ENCODE measurements at places on chromosomes 7 and 10. TPM values are rescaled to one million over a fixed set of nuclear protein-coding genes. Genes with fewer than 3 reads are reported as not detected.

DNA sequence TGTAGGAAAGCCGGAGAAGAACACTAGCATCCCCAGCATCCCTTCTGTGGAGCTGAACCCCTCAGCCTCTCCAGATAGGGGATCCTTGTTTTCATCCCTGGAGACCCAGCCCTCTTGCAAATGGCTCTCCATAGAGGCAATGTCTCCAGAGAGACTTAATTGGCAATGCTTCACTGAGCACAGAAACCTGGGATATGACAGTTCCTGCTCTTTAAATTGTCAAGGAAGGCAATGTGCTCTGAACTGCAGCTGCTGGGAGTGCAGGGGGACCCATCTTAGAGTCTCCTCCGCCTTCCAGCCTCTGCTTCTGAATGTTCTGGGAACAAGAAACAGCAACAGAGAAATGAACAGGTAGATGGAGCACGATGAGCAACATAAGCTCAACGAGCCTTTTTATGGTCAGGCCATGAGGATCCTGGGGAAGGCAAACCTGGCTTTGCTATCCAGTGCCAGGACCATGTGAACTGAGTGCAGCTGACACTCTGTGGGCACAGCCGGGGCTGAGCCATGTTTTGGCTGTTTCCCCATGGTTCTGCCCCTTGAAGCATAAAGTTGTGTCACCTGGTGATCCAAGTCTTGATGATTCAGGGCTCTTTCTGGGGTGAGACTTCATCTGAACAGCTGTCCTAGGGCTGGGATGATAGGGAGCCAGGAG lies 481.0 kb downstream of the PLXNA4 start:
- DNase-seq = no peak

The PDK4 gene
- 0.07 TPM for total RNA-seq

The GPR15LG gene
- total RNA-seq = not detected

DNA sequence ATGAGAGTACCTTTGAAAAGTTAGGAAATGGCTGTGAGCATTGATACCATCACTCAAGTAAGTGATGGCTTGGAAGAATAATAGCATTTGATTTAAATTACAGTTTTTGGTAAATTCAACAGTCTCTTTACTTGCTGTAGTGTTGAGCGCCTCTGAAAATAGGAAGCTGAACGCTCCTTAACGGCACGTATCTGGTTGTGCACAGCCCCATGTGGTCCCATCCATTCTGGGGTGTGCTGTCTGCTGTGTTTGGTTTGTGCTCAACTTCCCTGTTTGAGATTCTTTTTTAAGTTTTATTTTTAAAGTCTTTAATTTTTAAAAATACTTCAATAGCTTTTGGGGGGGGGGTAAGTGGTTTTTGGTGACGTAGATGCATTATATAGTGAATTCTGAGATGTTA lies 51.5 kb downstream of the DNAJB6 start:
- no peak for DNase-seq

DNA sequence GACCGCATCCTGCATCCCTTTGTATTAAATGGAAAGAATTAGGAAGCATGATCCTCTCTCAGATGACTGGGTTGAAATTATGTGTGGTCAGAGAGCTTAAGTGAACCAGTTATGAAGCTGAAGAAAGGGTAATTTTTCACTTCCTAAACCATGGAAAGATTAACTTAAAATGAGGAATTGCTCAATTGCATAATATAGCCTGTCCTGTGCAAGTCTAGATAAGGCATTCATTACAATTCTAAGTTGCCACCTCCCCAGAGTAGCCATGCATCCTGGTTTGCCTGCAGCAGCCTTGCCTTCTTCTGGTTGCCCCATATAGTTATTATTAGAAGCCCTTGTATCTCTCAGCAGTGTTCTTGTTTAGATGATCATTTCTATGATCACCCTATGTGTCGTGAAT lies 45.3 kb downstream of the STARD3NL start:
- no peak for DNase-seq

The PTEN gene
- total RNA-seq = 11.3 TPM

The PAX4 gene
- not detected for total RNA-seq

- no peak for DNase-seq
Observed at GRCh38 chr7:43351683-43352082, 231.2 kb upstream of the STK17A start.

GRCh38 chr10:8194050-8194449 lies 139.6 kb downstream of the GATA3 start:
- no peak for DNase-seq

DNA sequence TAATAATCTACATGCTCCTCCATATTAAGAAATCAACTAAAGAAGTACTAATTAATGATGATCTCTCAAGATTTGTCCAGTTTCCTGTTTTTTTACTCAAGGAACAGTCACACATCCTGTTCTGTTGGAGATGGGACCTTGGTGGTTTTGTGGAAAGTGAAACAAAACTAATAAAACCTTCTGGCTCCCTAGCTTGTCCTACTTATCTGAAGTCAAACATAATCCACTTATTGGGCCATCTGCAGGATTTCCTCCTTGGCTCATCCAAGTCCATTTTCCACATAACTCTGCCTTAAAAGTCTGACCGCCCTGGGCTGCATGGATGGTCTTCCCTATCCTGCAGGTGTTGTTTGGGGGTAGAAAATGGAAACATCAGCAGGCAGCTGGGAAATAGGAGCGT lies 39.4 kb upstream of the TARP start:
- no peak for DNase-seq

DNA sequence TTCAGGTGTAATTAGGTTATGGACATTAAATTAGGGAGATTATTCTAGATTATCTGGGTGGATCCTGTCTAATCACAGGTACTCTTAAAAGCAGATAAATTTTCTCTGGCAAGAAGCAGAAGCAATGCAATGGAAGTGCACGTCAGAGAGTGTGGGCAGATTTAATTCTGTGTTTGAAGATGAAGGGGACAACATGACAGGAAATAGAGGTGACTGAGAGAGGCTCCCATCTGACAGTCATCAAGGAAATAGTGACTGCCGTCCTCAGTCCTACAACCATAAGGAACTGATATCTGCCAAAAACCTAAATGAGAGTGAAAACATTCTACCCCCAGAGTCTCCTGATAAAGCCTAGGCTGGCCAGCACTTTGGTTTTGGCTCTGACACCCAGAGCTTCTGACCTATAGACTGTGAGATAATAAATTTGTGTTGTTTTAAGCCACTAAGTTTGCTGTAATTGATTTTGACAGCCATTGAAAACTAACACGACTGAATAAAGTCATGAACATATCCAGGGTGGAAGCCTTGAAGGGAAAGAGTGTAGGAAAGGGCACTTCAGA lies 30.5 kb upstream of the DDX50 start:
- DNase-seq = no peak

DNA sequence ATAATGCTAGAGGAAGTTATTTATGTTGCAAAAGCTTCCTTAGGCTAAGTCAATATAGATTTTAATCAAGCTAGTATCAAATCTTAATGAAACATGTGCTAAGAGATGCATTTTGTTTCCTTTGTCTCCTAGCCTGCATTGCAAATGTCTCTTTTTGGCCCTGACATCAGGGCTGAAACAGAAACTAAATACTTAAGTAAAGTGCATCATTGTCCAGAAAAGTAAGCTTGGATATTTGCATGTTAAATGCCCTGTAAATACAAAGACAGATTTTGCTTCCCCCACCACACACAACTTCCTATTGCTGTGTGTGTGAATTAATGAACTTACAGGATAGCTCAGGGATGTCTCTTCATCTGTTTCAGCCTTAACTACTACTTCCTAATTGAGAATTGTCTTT lies 10.0 kb upstream of the STAMBPL1 start:
- no peak for DNase-seq

The ST7 gene
- 12.9 TPM for total RNA-seq

The DMBT1 gene
- not detected for total RNA-seq

The ZNF804B gene
- total RNA-seq = not detected

GRCh38 chr10:70528741-70529362 lies 50.3 kb downstream of the PALD1 start:
- peak; percentile 61 for DNase-seq

The ADCY1 gene
- 4.4 TPM for total RNA-seq

GRCh38 chr7:38881015-38881414 lies 28.0 kb downstream of the VPS41 start:
- peak; percentile 13 for DNase-seq

GRCh38 chr7:30531286-30531685 lies 26.7 kb upstream of the GGCT start:
- no peak for DNase-seq

The ABCB1 gene
- total RNA-seq = 0.14 TPM

The FKBP9 gene
- total RNA-seq = 277 TPM

The ICA1 gene
- 6.5 TPM for total RNA-seq

The LRRC18 gene
- not detected for total RNA-seq

DNA sequence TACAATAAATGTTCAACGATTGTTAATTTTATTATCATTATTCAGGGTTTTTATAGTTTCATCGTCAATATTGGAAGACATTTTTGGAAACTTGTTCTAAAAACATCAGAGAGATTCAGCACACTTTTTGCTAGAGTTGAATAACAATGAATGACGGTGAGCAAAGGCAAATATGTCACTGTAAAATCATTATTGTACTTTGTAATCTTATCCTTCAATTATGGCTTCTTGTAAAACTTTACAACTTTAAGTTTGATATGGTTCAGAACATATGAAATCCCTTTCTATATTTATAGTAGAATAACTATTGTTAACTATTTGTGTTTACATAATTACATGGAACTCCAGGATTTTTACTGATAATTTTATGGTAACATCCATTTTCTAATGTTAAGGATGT lies 167.8 kb upstream of the SEMA3A start:
- DNase-seq = no peak

The TRIM73 gene
- 0.03 TPM for total RNA-seq

- DNase-seq = peak; percentile 51
Observed at GRCh38 chr7:134605978-134606923, 40.4 kb upstream of the BPGM start.

The ECHDC3 gene
- not detected for total RNA-seq

- DNase-seq = peak; percentile 93
Observed at GRCh38 chr7:4883372-4884144, at the start of gene RADIL. Gene RADIL, minus strand, starts transcription at chr7:4883716. Its CDS starts 5,577 bp downstream, at chr7:4878139.

DNA sequence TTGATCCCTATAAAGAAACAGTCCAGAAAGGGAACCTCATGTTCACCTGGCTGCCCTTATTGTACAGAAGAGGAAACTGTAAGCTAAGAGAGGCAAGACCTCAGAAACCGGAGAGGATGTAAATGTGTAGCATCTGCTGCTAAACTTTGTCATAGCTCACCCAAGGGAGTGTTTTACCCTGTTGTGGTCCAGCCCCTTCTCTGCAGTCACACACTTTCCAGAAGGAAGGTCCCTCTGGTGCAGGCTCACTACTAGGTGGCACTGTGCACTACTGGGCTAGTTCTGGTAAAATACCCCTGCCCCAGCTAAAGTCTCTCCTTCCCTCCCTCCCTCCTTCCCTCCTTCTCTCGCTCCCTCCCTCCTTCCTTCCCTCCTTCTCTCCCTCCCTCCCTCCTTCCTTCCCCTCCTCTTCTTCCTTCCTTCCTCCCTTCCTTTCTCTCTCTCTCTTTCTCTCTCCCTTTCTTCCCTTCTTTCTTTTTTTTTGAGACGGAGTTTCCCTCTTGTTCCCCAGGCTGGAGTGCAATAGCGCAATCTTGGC lies 42.5 kb upstream of the LCOR start:
- DNase-seq = no peak

- no peak for DNase-seq
Observed at GRCh38 chr10:70458329-70459060, 17.0 kb upstream of the NODAL start.

DNA sequence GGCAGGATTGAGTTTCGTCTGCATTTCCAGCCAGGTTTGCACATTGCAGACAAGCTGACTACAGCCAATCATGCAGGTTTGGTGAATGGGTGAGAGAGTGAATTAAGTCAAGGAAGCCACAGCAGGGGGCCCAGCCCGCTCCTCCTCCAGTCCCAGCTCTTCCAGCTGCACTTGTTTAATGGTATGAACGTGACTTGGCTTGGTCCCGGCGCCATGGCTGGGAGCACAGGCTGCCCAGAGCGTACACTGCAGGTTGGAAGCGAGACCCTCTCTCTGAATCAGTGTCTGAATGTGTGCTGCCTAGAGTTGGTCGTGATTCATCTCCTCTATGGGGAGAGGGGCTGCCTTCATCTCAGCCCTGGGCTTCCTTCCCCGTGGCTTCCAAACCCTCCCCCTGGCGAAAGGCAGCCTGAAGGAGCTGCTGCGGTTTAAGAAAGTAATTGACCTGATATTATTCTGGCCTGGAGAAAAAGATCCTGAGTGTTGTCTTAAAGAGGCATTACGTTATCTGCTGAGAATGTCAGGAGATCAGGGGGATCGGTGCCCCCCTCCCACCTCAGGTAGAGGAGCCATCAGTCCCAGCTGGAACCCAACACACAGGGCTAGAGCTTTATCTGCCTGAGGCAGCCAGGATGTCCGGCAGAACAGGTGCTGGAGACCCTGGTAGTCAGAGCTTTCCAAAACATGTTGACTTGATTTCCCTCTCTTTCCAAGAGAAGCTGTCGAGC lies 132.1 kb downstream of the COL26A1 start:
- DNase-seq = no peak

DNA sequence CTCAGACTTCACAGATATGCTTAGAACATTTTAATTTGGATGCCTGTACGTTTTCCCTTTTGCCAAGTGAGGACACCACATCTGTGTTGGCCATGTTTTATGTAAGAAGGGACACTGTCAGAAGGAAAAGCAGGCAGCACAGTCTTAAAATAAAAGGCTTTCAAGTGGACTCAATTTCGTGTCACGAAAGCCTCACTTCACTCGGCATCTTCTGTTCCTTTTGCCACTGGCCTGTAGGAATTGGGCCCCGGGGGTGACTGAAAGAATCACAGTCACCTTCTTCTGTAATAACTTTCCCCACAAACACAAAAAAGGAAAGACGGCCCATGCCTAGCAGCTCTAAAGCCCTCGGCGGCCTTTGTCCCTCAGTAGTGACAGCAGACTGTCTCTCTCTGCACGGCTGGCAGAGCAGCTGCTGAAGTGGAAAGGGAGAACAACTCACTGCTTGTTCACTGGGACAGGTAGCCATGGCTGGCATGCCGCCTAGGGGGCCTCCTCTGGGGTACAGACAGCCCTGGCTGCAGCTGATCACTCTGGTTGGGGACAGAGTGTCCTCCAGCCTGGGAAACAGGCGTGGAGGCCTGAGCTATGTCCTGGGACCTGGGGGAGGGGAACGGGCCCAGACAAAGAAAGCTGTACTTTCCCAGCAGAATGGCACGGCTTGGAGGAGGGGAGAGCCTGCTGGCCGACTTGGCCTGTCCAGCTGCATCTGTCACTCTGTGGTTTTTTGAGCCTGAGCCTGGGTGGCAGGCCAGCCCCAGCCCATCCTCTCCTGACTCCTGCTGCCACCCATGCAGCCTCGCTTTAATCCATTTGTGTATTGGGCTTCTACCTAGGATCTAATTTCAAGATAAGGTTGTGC lies 4.4 kb downstream of the RASSF4 start:
- peak; percentile 60 for DNase-seq

The BCL7B gene
- 65.2 TPM for total RNA-seq

DNA sequence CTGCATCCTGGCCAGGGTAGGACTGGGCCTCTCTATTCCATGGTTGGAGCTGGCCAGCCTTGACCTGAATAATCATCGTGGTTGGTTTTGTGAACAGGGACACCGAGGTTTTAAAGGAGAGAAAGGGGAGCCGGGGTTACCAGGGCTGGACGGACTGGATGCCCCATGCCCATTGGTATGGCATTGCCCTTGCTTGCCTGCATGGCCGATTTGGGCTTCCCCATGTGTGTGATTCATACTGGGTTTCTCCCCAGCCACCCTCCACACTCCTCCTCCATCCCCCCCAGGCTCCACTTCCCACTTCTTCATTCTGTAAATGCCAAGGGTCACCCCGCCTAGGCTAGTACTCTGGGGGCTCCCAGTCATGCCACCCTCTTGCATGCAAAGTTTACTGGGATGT lies 98.8 kb upstream of the MACROH2A2 start:
- DNase-seq = no peak

GRCh38 chr7:42091461-42092291 lies 145.3 kb downstream of the GLI3 start:
- no peak for DNase-seq
